ENCODE measurements at places on chromosomes 3 and 15.

GRCh38 chr3:10505050-10505790 is at the start of gene ATP2B2:
ATP2B2 (minus strand) TSS chr3:10505586; CDS start chr3:10449543, 56,043 bp downstream.
- DNase-seq: no peak

GRCh38 chr15:61122647-61123375 is 106.3 kb downstream of the RORA start:
- DNase-seq: no peak

GRCh38 chr3:153313302-153313965 is 151.4 kb downstream of the RAP2B start:
- no peak for DNase-seq

DNA sequence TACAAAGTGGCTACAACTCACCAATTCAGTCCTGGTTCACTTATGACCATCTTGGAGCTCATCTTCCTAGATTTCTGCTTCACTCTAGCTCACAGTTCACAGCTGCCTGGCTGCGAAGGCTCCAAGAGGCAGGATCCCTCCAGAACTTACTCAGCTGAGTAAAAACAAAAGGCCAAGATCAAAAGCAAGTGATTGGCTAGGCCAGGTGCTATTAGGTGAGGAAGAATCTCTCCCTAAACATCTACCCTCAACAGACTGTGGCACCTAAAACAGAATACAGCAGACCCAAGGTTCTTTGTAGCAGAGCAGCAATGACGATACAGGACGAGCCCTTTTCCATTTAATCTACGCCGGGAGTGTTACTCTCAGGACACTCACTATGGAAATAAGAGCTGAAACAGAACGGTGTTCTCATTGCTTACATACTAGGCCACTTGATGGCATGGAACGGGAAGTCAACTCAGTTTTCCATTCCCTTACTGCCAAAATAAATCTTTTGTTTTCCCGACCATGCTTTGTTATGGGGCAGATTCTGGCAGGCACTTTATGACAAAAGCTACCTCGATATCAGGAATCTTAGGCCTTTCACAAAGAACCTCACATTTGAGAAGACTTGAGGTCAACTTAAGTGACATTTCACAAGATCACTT is 901 bp downstream of the ICE2 start:
- DNase-seq: no peak

DNA sequence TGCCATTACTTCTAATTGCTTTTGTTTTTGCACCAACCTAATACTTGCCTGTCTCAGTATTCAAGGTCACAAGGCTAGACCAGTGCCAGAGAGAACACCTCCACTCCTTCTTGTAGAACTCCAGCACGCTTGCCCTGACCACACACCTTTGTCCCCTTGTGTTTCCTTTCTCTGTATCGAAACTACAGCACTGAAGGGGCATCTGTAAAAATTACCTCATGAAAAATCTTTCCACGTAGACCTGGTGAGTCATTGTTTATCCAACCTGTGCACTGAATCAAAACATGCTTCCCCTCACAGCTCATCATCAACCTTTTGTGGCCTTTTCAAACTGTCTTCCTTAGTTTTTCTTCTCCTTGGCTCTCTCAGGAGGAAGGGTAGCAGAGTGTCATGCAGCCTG is 259.5 kb downstream of the THRB start:
- no peak for DNase-seq

GRCh38 chr15:52493968-52494367 is 34.7 kb downstream of the MYO5A start:
- no peak for DNase-seq

DNA sequence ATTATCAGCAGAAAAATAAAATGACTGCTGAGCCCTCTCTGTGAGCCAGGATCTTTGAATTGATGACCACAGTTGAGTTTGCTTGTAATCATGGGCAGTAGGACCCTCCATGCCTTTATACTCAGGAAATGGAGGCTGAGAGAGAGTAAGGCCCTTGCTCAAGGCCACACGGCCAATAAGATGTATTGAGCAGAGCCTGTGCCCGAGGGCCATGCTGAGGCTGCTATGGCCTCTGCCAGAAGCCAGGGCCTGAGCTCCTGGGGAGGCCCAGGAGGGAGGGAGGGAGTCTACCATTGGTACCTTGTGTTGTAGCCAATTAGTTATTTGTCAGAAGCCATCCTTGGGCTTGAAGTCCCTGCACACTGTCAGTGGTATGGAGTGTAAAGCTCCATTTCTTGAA is 151.4 kb downstream of the DNAJB8 start:
- no peak for DNase-seq

DNA sequence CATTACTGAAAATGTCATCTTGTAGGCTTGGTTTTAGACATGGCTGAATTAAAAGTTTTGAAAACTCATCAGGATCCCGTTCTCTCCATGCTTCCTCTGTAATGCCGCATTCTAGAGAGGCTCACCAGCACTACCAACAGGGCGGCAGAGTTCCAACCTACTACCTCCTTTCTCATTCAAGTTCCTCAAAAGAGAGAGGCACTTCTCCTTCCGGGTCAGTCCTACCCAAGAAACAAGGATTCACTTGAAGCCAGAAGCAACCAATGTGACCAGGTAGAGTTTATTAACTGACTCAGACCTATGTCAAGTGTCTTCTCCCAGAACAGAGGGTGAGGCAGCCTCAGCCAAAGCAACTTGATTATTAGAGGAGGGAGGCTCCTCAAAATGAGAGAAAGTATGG is 59.8 kb upstream of the GYG1 start:
- no peak for DNase-seq

DNA sequence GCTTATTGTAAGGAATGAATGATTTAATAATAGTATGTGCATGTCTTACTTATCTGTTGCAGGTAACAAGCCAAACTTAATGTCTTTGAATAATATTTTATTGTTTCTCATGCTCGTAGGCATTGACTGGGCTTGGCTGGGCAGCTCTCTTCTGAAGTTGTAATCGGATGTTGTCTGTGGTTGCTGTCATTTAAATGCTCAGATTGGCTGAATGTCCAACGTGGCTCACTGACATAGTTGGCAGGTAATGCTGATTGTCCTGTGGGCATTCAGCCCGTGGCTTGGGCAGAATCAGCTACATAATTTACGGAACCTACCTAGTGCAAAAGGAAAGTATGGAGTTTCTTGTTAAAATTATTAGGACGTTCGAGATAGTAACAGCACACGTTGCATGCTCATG is 297.4 kb upstream of the GBE1 start:
- DNase-seq: no peak

DNA sequence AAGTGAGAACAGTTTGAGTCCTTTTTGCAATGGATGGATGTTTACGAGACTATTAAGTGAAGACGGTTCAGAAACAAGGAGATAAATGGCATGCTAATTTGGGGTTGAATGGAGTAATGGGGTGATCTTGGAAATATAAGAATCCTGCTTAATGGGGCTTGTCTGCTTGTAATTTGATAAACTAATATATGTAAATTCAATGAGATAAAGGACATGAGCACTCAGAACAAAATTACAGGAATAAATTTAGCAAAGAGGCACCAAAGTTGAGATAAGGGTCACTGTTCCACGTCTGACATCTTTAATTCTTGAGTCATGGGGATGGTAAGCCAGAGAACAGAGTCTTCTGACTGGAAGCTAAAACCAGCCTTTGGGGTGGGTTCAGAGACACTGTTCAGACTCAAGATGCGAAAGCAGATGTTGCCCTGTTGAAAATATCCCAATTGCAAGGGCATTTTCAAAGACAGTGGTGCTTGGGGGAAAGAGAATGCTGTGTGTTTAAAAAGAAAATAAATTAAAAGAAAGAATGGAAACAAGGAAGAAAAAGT is 67.8 kb upstream of the CHRNB4 start:
- no peak for DNase-seq

DNA sequence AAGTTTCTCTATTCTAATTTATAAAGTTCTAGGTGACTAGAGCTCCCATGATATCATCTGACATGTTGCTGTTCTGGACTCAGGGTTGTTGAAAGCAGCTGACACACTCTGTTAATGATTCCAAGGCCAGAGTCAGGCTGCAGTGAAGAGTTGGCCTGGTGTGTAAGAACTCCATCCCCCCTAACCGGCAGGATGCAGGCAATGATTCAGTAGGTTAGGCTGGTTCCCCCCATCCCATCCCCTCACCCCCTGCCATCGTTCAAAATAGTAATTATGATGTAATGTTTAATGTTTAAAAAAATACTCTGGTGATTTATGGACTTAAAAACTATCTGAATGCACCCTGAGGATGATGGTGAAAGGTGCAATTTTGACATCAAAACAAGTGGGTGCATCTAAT is 4.6 kb upstream of the TRIM71 start:
- DNase-seq: no peak
